CD4-positive, alpha-beta T cell treated with Interleukin-6 at 100 ng/mL for 8 hours (primary cell): ENCODE measurements at places on chromosomes 5 and 9.

GRCh38 chr5:169106911-169107706 lies 193.8 kb downstream of the SLIT3 start:
- no peak for DNase-seq

- no peak for DNase-seq
These were observed 80.3 kb downstream of the ADAMTS2 start for GRCh38 chr5:179264783-179265513.

DNA sequence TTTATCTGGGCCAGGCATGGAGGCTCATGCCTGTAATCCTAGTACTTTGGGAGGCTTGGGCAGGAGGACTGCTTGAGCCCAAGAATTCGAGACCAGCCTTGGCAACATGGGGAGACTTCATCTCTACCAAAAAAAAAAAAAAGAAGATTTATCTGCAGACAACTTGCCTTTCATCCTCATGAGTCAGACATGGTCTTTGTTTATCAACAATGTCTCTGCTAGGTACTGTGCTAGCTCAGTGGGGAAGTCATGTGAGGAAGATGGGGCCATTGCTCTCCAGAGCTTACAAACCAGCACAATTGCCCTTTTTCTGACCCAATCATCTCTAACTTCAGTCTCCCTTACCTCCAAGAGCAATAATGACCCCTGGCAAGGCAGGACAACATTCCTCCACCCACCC lies 1.6 kb downstream of the URM1 start:
- DNase-seq = no peak

GRCh38 chr5:132751444-132751843 lies 4.2 kb downstream of the CCNI2 start:
- DNase-seq = no peak

GRCh38 chr9:1129382-1129781 lies 79.2 kb downstream of the DMRT2 start:
- no peak for DNase-seq

DNA sequence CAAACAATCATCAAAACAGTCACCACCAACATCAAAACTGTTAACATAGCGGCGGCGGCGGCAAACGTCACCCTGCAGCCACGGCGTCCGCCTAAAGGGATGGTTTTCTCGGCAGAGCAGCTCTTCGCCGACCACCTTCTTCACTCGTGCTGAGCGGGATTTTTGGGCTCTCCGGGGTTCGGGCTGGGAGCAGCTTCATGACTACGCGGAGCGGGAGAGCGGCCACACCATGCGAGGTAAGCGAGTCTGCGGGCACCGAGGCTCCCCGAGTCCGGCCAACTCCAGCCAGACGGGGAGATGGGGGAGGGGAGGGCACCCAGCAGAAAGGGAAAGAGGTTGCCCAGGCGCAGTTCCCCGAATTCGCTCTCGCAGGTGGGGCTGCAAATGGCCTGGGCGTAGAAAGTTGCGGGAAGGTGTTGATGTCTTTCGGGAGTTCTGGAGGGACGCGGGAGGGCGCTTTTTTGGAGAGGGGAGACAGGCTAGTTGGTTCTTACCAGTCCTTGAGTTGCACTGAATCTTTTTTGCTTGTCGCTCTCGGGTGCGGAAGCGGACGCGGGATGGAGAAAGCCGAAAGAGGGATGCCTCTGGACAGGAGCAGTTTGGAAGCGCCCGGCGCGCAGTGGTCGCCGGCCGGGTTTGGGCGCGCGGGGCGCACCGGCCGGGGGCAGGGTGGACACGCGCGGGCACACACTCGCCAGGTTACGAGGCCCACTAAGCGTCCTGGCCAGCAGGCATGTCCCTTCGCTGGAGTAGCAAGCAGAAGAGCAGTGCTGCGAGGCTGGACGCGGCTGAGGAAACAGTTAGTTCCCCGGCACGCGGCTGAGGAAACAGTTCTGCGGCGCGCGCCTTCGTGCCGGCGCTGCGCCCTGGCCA lies 849 bp downstream of the RORB start:
- DNase-seq = no peak

DNA sequence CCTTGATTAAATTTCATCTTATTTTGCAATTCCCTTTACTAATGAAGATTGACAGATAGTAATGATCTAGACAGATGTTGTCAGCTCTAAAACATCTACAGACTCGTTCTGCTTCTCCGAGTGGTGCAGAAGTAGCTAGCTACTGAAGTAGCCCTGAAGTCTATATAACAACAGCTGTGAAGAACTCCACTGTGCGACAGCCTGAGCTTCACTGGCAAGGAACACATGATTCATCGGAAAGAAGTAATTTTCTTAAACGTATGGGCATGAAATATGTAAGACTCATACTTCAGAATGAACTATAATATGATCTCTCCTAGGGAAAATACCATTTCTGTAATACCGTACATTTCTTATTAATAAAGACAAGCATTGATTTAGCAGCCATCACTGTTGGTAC lies 96.2 kb downstream of the TRPM3 start:
- no peak for DNase-seq

DNA sequence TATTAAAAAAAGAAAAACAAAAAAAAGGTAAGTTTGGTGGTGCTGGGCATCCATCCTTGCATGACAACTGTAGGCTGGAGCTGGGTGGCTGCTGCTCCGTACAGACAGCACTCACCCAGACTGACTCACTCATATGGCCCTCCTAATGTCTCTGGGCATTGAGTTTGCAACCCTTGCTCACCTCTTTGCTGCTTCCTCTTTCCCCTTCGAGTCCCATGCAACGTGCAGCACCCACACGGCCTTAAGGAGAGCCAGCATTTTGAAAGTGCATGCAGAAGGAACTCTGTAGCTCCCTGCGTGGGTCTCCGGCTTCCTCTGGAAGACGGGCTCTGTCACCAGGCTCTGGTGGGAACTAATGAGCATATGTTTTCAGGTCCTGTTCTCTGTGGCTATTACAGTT lies 60.5 kb upstream of the ENTREP1 start:
- no peak for DNase-seq

GRCh38 chr9:131017067-131017466 lies 8.1 kb downstream of the LAMC3 start:
- DNase-seq = no peak

- DNase-seq = peak; percentile 80
These were observed 5.4 kb upstream of the HBEGF start for GRCh38 chr5:140351609-140352334.

DNA sequence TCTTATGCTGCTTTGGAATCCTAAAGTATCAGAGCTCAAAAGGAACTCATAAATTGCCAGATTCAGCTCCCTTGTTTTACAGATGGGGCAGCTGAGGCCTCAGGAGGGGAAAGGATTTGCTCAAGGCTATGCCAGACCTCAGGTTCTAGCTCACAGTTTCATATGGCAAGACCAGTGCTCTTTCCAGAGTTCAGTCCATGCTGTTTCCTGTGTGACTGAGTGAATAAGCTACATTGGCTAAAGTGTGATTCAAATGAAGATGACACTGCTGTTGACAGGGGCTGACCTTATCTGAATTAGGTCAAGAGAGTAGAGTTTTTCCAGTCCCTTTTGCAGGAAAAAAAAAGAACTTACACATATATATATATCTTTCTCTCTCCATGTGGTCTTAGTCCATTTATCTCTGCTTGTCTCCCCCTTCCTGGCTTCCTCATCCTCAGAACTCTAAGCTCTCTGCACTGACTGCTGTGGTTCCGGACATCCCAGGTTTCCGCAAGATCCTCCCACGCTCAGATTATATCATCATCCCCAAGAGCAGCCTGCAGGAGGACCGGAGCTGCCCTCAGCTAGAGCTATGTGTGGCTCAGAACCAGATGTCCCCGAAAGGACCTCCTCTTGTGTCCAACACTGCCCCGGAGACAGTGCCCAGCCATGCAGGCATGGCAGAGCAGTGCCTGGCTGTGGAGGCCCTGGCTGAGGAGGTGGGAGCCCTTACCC lies 9.3 kb downstream of the HMGXB3 start:
- no peak for DNase-seq

- no peak for DNase-seq
These were observed 49.7 kb upstream of the NKD2 start for GRCh38 chr5:958701-959571.

DNA sequence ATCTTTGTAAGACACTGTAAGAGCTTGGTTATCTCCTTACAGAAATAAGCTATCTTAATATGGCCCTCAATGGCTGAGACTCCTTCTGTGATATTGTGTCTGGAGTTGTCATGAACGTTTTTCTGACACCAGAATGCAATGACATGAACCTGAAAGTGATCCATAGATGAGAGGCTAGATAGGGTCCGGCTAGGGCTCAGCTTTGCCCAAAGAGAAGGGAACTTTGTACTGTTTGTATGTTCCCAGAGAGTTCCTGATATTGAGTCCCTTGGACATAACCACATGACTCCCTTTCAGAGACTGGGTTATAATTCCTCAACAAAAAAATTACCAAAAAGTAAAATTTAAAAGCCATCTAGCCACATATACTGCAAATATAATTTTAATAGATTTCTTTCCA lies 575.8 kb upstream of the CLINT1 start:
- no peak for DNase-seq

DNA sequence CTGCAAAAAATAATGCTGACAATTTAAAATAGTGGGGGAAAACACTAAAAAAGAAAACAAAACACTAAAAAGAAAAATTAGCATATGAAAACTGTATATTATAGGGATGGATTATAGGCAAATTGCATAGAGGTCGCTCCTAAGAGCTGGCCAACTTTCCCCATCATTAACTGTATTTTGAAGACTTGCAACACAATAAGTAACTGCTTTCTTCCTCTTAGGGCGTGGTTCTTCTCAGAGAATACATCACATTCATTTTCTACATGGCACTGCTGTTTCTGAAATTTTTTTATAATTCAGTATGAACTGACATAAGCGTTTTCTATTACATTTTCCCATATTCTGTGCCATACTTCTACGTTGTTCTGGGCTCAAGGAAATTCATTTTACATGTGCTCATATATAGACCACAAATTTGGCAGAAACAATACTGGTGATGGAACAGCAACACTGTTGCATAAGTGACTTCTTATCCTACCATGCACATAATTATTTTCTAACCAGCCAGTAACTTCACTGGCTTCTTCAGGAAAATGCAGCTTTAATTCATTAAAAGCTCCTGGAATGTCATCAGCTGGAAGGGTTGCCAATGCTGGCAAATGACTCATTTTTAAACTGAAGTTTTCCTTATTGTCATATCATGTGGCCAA lies 171.2 kb upstream of the DMAC1 start:
- DNase-seq = no peak

DNA sequence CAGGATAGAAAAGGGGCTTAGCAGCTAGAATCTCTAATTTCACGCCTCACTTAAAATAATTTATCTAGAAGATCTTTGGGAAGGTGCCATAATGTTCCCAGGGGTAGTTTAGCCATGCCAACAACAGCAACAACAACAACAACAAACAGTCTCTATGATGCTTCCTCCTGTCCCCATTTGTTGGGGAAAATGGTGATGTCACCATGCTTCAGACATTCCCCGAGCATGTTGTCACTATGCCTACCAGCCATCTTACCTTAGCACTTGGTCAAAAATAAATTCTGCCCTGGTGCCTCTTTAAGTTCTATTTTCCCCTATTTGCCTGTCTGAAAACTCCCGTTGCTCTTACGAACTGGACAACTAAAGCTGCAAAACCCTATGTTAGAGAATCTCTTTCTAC lies 76.6 kb downstream of the KCNN2 start:
- DNase-seq = no peak

GRCh38 chr5:17196697-17197096 lies 20.7 kb upstream of the BASP1 start:
- no peak for DNase-seq

DNA sequence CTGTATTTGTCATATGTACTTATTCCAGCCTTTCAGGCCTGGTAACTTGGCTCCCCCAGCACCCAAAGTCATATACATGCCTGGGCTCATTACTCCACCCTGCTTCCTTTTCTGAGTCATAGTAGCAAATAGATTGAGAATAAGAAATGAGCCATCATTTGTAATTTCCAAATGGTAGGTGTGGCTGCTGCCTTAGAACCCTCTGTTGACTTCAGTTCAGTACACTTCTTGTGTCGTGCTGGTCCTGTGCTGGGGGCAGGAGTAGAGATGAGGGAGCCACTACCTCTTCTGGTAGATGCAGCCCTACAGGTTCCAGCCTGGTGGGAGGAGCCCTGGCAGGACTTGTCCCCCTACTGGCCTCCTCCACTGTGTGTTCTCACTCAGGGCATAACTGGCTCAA lies 11.1 kb downstream of the GM2A start:
- no peak for DNase-seq

GRCh38 chr9:91954841-91955471 lies 4.9 kb upstream of the ROR2 start:
- DNase-seq = no peak

GRCh38 chr5:96344678-96345577 lies 88.1 kb downstream of the PCSK1 start:
- peak; percentile 54 for DNase-seq

DNA sequence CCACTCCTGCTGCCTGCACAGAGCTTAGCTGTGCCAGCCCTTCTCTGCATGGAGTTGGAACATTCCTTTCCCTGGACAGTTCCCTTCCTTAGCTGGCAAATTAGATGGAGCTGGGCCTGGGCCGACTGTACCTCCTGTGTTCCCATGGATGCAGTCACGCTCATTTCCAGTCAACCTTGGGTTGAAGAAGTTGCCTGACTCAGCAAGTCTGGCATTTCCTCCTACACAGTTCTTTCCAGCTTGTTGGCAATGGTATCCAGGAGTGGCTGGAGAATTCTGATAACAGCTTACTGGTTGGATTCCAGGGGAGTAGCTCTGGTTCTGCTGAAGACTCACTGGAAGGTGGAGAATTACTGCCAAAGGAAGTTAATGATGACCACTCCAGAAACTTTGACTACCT lies 9.2 kb upstream of the TAF1L start:
- no peak for DNase-seq

DNA sequence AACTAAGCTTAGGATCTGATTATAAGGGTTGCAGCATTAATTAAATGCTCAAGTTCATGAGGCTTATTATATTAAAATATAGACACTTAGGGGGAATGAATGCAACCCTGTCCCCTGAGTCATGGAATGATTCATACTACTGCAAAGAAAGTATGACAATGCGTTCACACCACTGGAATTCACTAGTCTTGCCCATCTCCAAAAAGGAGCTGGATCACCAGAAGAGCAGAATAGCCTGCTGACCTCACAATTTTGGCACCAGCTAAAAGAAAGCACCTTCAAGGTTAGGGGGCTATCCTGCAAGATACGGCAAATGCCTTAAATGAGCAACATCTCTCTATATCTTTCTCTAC lies 32.0 kb upstream of the TMED7 start:
- DNase-seq = no peak

- no peak for DNase-seq
These were observed 440.6 kb downstream of the CETN3 start for GRCh38 chr5:89968958-89969381.

GRCh38 chr9:123127512-123128075 lies 94.1 kb downstream of the GPR21 start:
- DNase-seq = no peak

GRCh38 chr5:137071526-137071925 lies 427.6 kb downstream of the SPOCK1 start:
- no peak for DNase-seq

GRCh38 chr9:82552784-82553183 lies 510.2 kb downstream of the RASEF start:
- DNase-seq = no peak

- no peak for DNase-seq
These were observed 21.6 kb upstream of the CLPTM1L start for GRCh38 chr5:1366514-1366913.

GRCh38 chr9:72485821-72486593 lies 35.4 kb upstream of the TMC1 start:
- DNase-seq = no peak
